ENCODE measurements at places on chromosomes 16 and 17.
A peak's percentile ranks its signal among the peaks of the same experiment; 100 is the strongest.

GRCh38 chr16:180101-180675 lies at the start of gene HBQ1:
TSS of gene HBQ1 (plus strand) at chr16:180459. CDS start at chr16:180487, 28 bp downstream.
- DNase-seq = no peak

DNA sequence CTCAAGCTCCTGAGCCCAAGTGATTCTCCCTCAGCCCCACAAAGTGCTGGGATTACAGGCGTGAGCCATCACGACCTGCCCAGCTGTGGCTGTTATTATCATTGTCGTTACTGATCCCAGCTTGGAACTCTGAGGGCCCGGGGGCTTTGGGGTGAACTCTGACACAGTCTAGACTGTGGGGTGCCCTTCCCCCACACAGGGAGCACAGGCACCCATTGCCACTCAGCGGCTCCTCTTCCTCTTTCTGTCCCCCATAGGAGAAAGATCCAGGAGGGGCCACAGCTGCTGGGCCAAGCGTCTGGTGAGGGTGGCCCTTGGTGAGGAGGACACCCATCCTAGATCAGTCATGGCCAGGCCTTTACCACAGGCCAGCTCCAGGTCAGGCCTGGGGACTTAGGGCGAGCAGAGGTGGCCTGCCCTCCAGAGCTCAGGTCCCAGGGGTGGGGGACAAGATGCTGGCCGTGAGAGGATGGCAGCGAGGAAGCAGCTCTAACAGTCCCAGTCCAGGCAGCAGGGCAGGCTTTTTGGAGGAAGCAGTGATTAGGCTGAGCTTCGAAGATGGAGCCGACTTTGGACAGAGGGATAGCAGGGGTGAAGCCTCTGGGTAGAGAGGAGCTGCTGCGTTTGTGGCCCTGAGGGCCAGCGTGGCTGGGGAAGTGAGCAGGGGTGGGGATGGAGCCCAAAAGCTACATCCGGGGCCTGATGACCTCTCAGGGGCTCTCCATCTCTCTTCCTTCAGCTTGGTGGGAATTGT lies 24.7 kb downstream of the TMEM235 start:
- DNase-seq = no peak

- DNase-seq = no peak
Measured at GRCh38 chr17:77923776-77924513, 34.6 kb upstream of the TNRC6C start.

- no peak for DNase-seq
Measured at GRCh38 chr17:7094652-7095019, 14.6 kb upstream of the CLEC10A start.

DNA sequence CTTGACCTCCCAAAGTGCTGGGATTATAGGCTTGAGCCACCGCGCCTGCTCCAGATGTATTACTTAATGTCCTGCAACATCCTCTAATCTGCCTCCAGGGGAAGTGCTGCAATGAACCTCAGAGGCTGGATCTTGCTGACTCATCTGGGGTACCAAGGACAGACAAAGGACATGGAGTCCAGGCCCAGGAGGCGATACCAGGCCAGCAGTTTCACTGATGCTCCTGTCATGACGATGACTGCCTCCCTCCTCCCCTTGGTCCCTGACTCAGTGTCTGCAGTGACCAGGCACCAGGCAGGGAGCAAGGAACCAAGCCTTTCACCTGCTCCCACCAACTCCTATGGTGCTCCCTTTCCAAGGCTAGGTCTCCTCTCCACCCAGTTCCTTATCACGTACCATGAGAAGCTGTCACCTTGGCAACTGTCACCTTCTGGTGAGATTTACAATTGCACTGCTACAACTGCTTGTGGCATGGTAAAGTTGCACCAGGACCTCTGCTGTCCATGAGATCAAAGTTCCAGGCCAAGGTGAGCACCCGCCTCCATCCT lies 21.6 kb upstream of the PHOSPHO1 start:
- no peak for DNase-seq

- DNase-seq = no peak
Measured at GRCh38 chr16:69494991-69495392, 70.6 kb downstream of the CYB5B start.

DNA sequence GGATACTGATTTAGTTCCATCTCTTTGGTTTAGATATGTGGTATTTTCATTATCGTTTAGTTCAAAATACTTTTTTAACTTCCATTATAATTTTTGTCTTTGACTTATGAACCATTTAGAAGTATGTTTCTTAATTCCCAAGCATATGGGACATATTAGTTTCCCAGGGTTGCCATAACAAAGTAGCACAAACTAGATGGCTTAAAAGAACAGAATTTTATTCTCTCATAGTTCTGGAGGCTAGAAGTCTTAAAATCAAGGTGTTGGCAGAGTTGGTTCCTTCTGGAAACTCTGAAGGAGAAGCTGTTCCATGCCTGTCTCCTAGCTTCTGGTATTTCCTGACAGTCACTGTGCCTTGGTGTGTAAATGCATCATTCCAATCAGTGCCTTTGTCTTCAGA lies 291.5 kb upstream of the AXIN2 start:
- DNase-seq = no peak

GRCh38 chr16:23368469-23368868 lies 66.4 kb downstream of the SCNN1B start:
- no peak for DNase-seq

GRCh38 chr16:56628486-56629350 lies 3.1 kb downstream of the MT1E start:
- no peak for DNase-seq

GRCh38 chr17:15981208-15981607 lies 18.3 kb downstream of the ZSWIM7 start:
- no peak for DNase-seq

GRCh38 chr16:52727849-52728248 lies 180.9 kb upstream of the TOX3 start:
- no peak for DNase-seq

DNA sequence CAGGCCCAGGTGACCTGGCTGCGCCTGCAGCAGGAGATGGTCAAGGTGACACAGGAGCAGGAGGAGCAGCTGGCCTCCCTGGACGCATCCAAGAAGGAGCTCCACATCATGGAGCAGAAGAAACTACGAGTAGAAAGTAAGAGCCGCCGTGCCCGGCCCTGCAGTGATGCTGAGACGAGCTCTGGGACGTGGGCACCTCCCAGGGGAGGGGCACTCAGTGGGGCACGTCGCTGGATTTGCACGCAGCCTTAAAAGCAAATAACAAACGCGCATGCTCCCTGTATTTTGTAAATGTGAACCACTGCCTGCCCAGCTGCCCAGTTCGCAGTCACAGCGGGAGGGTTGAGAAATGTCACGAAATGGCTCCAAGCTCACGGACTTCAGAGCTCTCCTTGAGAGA lies 15.3 kb upstream of the GAA start:
- DNase-seq = no peak

DNA sequence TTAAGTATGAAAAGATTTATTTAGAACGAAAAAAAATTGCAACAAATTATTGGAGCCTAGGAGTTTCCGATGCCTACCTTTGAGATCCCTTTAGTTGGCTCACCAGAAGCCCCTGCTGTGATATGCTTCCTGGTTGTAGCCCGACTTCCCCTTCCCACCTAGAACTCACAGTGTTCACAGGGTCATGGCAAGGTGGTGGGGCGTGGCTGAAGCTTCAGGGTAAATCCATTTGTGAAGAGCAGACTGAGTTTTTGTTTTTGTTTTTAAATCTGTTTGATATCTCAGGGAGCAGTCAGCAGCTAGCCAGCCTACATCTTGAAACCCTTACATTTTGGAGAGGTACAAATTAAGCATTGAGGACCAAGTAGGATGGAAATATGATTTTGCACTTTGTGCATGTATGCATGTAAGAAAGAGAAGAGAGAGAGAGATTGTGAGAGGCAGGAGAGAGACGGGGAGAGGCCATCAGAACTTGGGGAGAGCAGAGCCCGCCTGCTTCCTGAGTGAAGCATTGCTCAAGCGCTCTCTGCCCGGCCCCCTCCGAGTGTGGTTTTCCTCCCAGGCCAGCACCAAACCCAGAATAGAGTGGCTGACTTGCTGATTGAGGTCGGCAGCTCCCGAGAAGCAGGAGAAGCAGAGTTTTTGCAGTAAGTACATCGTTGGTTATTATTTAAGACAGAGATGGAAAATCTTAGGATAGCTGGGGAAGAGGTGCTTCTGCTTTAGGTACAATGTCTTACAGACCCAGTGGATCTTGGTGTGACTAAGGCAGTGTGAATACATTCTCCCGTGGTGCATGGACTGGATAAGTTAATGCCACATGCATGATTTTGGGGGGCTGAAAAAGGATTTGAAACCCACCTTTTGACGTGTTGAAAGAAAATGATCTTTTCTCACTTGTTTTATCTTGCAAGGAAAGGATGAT lies 64.2 kb downstream of the SPECC1 start:
- DNase-seq = peak; percentile 30

DNA sequence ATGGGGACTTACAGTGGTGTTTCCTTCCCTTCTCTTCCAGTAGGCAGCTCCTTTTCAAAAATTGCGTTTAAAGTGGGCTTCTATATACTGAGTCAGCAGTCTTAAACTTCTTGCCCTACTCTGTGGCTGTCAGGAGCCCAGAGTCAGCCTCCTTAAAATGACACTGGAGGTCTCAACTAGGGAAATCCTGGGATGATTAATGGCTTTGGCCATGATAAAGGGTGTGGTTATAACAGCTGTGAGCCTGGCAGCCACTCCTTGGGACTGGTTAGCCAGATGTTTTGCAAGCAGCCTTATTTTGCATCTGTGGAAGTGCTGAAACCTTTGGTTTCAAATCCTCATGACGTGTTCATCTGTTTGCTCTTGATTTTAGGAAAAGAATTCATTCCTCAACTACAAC lies 25.0 kb downstream of the TAC4 start:
- DNase-seq = no peak

DNA sequence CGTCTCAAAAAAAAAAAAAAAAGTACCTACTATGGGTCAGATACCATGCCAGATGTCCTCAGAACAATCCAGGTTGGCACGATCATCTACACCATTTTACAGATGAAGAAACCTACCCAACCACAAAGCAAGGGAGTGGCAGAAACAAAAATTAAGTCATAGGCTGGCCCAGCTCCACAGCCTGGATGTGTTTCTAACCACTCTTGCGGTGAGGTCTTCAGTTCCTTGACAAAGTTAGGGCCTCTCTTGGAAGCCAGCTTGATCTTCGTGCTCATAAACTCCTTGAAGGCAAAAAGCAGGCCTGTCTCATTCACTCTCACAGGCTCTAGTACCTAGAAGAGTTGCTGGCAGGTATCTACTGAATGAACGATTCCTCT lies 6.2 kb downstream of the GGA2 start:
- peak; percentile 83 for DNase-seq

GRCh38 chr17:35784895-35785294 lies 10.5 kb downstream of the MMP28 start:
- DNase-seq = no peak

GRCh38 chr17:55518510-55518909 lies 7.3 kb upstream of the SMIM36 start:
- no peak for DNase-seq

- DNase-seq = no peak
Measured at GRCh38 chr16:19515757-19516156, 6.1 kb downstream of the GDE1 start.

- DNase-seq = no peak
Measured at GRCh38 chr16:12414281-12414680, 389.4 kb downstream of the CPPED1 start.

DNA sequence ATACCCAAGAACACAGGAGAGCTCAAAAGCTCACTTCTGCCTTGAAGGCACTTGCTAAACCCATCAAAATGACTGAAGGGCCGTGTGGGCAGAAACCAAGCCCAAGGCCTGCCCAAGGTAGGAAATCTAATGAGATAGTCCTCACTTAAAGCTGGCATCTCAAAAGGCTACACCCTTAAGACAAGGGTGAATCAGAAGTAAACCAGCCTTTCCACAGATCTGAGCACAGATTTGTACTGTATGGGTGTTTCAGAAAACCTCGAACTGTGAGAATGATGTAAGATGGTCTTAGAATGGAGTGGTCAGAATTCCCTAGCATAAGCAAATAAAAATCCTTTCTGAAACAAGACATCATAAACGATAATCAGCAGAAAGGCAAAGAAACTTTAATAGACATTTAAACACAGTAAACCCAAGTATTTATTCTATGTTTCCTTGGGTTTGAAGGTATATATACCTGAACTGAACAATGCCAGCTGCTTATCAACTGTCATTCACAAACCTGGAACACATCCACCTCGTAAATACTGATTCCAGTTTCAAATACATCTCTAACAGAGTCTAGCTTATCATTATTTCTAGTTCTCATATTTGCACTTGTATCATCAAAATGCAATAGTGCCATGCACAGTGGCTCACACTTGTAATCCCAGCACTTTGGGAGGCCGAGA lies 37.8 kb downstream of the GLG1 start:
- peak; percentile 45 for DNase-seq

DNA sequence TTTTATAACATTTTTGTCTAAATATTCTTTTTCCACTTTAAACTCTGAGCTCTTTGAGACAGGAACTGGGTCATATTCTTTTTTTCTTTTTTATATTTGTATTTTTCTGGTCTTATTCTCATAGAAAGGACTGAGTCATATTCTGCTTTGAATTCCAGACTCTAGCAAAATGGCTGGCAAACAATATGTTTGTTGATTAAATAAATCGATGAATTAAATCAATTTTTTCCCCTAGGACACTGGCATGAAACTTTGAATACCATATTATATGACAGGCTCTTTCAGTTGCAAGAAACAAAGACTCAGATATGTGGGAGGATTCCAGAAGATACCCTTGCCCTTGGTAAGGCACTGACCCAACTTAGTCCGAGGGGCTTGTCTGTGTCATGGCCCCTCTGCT lies 3.1 kb upstream of the RGS9 start:
- no peak for DNase-seq

DNA sequence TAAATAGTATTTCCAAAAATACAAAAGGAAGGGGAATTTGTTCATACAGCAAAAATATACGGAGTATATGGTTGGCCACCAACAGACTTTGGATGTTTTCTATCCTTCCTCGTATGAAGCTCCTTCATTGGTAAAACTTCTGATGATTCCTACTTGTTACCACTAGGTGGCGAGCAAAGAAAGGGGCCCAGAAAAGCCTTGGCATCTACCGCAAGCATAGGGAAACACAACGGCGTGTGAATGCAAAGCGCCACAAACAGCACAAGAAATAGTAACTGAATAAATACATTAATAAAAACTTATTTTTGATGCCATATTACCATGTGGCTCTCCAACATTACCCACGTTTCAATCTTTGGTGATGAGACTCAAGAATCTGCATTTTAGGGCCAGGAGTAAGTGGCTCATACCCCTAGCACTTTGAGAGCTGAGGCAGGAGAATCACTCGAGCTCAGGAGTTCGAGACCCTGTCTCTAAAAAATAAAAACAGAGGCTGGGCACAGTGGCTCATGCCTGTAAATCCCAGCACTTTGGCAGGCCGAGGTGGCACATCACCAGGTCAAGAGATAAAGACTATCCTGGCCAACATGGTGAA lies 34.5 kb downstream of the YWHAE start:
- peak; percentile 78 for DNase-seq

- DNase-seq = no peak
Measured at GRCh38 chr17:51833620-51834019, 324.9 kb downstream of the CA10 start.
